ENCODE measurements at places on chromosomes 3 and 15.
A peak's percentile ranks its signal among the peaks of the same experiment; 100 is the strongest.

DNA sequence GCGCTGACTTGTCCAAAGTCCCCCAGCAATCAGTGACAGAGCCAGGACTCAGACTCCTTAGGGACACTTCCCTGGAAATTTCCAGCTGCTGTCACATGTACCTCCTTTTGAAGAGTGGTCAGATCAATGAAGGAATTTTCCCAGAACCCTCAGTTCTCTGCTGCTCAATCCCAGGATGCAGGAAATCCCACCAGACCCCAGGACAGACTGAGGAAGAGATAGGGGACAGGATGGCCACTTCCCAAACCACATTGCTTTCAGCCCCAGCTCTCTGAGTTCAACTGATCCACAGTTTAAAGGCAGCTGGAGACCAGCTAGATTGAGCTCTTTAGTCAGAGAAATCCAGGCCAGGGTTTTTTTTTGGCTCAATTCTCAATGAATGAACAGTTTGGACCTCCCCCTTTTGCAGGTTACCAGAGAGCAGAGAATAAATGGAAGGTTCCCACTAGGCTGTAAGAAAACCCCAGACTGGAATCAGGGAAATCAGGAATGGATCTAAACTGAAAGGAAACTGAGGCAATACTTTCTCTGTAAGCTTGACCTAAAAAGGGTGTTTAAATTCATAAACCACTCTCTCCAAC lies 1.5 kb downstream of the CYP1A1 start:
- peak; percentile 7 for DNase-seq

DNA sequence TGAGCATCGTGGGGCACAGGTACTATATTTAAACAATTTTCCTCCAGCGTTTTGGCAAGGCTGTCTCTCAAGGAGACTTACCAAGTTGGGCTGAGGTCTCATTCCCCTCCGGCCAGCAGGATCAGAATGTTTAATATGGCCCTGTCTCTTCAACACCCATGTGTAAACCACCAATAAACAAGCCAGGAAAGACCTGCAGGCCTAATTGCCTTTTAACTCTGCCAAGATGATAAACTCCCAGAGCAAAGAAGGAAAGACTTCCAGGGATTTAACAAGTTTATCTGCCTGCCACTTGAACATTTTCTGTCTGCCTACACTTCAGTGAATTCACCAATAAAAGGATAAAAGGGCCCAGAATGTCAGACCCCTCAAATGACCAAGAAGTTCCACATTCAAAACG lies 130.3 kb upstream of the WNT5A start:
- DNase-seq: no peak

DNA sequence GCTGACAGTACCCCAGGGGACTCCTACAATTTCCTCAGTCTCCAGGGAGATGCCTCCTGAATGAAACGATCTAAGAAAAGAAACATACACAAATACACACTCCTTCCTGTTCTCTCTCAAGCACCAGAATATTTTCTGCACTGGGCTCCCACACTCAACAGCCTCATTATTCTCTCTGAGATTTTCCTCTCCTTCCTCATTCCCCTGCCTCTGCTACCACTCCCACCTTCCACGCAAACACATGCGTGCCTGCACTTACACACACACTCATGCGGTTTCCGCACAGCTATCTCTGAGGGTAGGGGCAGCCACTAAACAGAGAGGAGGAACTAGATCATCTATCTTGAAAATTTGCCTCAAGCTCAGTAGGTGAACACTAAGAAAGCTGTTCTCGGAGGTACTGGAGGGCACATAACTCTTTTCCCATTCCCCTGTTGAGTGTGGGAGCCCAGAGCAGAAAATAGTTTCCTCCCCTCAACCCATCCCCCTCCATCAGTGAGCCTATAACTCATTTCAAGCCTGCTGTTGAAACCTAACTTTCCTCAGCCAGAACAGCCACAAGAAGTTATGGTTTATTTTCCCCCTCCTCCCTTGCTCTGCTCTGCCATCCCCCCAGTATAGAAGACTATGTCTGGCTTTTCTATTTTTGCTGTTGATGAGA lies 30.5 kb upstream of the TIPARP start:
- no peak for DNase-seq

GRCh38 chr3:188670446-188670845 lies 501.3 kb upstream of the TPRG1 start:
- DNase-seq: no peak

- DNase-seq: no peak
Observed at GRCh38 chr3:122268257-122269024, 56.6 kb upstream of the CSTA start.

DNA sequence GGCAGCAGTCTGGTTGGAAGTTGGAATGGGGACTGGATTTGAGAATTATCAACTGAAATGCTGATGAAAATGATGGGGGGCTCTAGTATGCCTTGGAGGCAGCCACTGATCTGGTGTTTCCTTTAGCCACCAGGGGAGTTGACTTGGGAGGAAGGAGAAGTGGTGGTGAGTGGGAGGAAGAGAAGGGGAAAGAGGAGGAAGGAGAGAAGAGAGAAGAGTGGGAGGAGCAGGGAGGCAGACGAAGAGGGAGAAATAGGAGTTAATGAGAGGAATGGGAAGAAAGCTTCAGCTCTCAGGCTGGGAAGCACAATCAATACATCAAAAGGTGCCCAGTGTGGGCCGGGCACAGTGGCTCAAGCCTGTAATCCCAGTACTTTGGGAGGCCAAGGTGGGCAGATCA lies 23.3 kb upstream of the HCN4 start:
- no peak for DNase-seq

- DNase-seq: peak; percentile 93
Observed at GRCh38 chr3:114624571-114625181, 330.8 kb downstream of the TIGIT start.

- no peak for DNase-seq
Observed at GRCh38 chr3:160531311-160531710, 34.1 kb downstream of the KPNA4 start.

DNA sequence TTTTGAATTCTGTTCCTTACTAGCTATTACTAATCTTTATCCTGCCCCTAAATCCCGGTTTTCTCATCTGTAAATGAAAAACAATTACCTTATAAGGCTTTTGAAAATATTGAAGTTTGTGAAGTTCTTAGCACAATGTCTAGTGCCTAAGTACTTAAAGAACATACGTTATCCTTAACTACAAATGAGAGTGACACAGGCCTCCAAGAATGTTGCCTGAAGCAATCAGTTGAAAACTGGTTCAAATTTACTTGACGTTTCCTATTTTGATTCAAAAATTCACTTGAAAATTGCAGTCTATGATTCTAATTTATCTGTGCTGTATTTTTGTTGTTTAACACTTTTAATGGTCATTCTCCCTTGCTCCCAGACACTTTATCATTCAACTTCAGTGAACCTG lies 3.2 kb downstream of the SENP7 start:
- DNase-seq: no peak

GRCh38 chr3:101849714-101850245 lies 466 bp downstream of the NFKBIZ start:
- DNase-seq: no peak

DNA sequence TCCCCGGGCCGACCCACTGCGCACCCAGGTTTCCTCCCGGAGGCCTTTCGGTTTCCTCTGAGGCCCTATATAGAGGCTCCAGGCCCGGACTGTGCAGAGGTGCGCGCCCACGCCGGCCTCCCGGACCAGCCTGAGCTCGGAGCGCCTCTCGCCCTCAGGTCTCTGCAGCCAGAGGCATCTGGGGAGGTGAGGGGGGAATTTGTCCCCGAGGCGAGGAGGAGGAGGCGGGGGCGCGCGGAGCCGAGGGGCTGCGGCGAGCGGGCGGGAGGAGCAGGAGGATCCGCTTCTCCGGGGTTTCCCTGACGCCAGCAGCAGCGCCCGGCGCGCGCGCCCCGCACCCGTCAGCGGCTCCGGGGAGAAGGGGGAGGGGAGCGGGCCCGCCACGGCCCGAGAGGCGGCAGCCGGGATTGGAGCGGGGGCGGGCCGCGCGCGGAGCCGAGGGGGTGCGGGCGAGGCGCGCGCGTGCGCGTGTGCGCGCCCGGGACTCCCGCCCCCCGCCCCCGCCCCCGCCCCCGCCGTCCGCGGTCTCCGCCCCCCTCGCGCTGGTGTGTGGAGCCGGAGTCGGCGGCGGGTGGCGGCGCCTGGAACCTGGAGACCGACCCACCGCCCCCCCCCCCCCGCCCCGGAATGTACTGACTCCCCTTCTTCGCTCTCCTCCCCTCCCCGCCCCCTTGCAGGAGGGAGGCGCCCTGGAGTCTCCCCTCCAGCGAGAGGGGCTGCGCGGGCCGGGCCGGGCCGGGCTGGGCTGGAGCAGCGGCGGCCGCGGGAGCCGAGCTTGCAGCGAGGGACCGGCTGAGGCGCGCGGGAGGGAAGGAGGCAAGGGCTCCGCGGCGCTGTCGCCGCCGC lies at the start of gene NEO1:
NEO1 (plus strand) TSS at position 657 of the 846 bp plus-strand sequence. CDS start 213 bp downstream, outside the sequence.
- DNase-seq: peak; percentile 46

GRCh38 chr3:166446291-166446690 lies 609.1 kb upstream of the BCHE start:
- DNase-seq: no peak

- no peak for DNase-seq
Observed at GRCh38 chr3:14450506-14450905, 48.1 kb downstream of the SLC6A6 start.

DNA sequence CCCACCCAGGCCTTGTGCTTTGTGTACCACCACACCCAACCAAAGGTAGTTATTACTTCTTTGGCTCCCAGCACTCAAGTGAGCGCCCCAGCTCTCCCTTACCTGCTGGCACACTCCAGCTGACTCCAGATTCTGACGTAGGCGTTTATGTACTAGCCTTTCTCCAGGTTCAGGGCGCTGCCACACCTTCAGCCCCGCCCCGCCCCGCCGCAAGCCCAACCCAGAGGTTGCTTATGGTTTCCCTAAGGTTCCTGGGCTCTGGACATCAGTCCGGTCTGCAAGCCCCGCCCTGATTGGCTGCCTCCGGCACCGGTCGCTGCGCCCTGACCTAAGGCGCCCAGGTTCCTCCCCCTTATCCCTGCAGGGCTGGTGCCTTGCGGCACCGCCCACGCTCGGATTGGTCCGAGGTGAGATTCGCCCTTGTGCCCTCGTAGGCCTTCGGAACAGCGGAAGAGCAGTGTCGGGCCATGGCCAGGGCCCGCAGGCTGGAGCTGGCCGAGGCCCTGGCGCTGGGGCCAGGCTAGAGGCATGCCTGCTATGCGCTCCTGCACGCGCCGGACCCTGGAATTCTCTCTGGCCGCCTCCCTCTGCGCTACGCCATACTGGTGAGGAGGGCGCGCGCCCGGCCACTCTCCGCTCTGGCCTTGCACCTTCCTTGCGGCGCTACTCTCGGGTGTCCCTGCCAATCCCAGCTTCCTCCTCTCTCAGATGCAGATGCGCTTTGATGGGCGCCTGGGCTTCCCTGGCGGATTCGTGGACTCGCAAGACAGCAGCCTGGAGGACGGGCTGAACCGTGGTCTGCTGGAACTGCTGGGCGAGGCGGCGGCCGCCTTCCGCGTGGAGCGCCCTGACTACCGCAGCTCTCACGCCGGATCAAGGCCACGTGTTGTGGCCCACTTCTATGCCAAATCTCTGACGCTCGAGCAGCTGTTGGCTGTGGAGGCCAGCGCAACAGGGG lies 19.8 kb upstream of the NUDT16 start:
- no peak for DNase-seq

- DNase-seq: no peak
Observed at GRCh38 chr15:68384451-68385239, 47.3 kb downstream of the ITGA11 start.

GRCh38 chr15:59372352-59373211 lies at the start of gene MYO1E:
Gene MYO1E (minus strand): TSS chr15:59372871. CDS start chr15:59372500, 371 bp downstream.
- peak; percentile 88 for DNase-seq

DNA sequence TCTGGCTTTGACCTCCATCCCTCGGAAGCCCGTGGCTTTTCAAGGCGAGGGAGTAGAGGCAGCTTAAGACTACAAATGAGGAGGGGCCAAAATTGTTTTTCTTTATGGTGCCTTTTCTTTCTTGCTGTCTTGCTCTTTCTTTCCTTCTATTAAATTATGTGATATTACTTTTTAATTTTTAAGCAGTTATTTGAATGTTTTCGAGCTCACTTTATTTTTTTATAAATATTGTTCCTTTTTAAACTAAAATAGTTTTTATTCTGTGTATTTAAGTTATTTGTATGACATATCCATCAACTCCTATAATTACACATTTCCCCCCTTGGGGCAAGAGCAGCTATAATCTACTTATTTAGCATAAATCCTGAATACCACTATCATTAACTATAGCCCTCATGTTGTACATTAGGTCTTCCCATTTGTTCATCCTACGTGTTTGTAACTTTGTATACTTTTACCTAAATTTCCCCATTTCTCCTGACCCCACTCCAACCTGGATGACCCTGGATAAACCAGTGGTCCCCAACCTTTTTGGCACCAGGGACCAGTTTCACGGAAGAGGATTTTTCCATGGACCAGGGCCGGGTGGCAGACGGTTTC lies 622 bp upstream of the PLSCR1 start:
- DNase-seq: no peak

GRCh38 chr3:66407611-66408218 lies 93.1 kb downstream of the LRIG1 start:
- no peak for DNase-seq

GRCh38 chr3:150743508-150743907 lies 19.5 kb downstream of the SIAH2 start:
- no peak for DNase-seq

GRCh38 chr15:40928821-40929659 lies at the start of gene DLL4:
Gene DLL4 (plus strand): TSS chr15:40929340. CDS start chr15:40929669, 329 bp downstream.
- no peak for DNase-seq

DNA sequence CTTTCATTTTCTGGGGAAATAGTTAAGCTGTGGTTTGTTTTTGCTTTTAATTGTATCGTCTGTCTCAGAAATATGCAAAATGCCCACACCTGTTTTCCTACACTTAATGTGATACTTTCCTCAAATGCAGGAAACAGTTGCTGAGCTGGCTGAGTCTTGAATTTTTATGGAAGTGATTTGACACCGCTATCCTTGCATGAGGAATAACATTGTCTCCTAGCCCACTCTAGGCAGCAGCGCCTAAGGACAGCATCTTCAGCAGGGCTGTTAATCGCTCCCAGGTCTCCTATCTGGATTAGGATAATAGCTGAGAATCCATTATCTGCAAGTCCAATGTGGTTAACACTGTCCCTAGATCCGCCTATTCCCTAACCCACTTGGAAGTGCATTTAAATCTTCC lies 132.6 kb upstream of the NR2E3 start:
- no peak for DNase-seq

DNA sequence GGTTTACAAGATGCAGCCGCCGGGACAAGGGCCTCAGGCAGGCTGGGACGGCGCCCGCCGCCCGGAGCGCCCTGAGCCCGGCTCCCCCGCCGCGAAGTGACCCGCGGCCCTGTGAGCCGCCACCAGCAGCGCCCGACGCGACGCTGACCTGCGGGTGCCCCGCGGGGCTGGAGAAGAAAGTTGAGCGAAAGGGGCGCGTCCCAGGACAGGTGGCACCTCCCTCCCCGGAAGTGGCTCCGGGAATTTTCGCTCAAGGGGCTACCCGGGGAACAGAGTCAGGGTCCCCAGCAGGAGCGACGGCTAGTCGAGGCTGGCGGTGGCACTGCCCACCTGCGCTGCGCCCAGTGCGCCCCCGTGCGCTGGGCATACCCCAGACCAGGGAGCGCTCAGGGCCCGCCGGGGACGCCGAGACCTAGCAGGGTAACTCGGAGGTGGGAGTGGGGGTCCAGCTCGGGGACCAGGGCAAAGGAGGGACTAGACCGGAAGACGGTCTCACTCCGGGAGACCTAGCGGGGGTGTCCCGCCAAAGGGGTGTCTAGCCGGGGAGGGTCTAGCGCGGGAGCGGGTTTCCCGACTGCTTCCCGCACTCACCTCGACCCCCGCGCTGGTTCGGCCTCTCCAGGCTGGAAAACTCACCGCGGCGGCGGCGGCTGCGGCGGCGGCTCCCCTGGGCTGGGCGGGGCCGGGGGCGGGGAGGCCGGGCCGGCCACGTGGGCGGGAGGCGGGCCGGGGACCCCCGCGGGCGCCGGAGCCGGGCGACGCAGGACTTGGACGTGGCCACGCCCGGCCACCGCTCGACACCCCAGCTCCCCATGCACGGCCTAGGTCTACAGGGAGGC lies 18.4 kb downstream of the SPATA12 start:
- DNase-seq: no peak

GRCh38 chr3:194311000-194311399 lies 40.1 kb downstream of the CPN2 start:
- DNase-seq: no peak
